Tibial artery (tissue), 4 donors: ENCODE measurements at places on chromosomes 11 and 22.
A peak's percentile ranks its signal among the peaks of the same experiment; 100 is the strongest.

DNA sequence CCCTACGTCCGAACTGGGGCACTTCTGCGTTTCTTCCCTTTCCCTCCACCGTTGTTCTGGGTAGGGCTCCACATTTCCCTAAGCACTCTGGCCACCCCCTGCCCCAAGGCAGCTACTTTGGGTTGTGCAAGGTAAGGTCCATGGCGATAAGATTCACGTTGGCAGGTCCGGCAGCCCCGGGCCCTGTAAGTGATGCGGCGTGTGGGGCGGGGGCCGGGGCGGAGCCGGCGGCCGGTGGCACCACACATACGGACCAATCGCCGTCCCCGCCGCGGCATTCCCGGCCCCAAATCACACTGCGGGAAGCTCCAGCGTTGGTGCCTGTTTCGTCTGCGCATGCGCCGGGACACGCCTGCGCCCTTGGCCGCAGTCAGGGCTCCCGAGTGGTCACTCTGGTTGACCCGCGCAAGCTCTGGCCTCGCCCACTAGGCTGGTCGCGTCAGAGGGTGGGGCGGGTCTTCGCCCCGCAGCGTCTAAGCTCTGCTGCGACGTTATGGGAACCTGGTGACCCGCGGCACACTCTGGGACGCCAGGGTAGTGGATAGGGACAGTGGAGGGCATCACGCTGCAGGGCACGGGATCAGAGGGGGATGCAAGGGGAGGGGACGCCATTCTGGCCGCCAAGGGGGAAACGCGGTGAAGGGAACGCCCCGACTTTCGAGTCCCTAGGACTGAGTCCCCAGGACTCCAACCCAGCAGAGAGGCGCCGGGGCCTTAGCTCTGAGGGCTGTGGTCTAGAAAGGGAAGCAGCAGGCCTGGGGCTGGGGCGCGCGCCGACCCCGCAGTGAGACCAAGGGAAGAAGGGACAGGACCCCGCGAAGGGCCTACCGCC lies 1.6 kb downstream of the FADS1 start:
- peak; percentile 95 for DNase-seq

GRCh38 chr11:86849679-86850078 lies 49.3 kb downstream of the PRSS23 start:
- DNase-seq: no peak

DNA sequence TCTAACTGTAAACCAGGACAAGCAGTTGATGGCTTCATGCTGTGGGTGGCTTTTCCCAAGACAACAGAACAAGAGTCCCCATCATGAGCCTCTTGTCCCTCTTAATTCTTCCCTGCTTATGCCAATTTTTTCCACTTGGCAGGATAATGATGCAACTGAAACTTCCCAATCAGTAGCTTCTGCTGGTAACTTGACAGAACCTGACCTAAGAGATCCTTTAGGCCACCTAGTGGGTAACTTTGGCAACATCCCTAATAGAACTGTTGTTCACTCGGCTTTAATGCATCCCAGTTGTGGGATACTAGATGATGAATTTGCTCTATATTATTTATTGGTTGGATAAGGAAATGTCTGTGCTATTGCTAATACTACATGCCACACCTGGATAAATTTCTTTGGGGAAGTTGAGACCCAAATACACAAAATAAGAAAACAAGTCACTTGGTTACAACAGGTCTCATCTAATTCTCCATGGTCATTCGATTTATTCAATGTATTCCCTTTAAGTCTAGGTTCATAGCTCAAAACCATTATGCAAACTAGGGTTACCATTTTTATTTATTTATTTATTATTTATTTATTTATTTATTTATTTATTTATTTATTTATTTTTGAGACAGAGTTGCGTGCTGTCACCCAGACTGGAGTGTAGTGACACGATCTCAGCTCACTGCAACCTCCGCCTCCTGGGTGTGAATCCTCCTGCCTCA lies 41.4 kb upstream of the NFAM1 start:
- no peak for DNase-seq

- peak; percentile 74 for DNase-seq
Measured at GRCh38 chr22:31044262-31044861, 36.8 kb upstream of the SMTN start.

GRCh38 chr11:48008951-48009270 lies 28.6 kb downstream of the PTPRJ start:
- DNase-seq: no peak

DNA sequence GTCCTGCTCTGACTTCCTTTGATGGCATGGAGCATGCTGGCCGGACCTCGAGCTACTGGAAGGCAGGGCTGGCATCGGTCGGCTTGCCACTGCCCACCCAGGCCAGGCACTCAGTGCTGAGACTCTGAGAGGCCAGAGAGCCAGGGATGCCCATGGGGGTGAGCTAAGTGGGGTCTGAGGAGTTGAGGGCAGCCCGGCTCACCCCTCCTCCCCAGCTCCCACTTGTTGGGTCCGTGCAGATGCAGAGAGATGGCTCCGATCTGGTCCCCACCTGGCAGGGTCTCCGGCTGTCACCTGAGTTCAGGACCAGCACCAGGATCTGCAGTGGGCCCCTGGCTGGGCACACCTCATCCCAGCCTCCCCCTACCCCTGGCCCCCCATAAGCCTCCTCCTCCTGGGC lies 13.3 kb downstream of the LSP1 start:
- no peak for DNase-seq

DNA sequence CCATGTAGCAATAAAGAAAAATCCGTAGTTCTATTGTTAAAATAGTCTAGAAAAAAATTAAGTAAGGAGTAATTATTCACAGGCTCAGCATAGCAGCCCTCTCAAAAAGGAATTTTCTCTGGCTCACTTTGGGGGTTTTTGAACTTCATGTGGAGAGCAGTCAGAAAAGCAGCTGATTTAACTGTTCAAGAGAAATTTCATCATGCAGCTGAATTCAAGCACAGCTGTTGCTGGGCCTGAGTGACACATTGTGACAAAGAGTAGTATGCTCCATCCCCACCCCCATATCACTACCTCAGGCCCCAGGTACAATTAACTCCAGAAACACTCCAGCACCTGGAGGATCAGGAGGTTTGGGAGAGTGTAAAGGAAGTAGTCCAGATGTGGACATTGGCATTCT lies 272.1 kb downstream of the FAM76B start:
- DNase-seq: no peak

- DNase-seq: no peak
Measured at GRCh38 chr11:67593565-67593905, 9.9 kb downstream of the GSTP1 start.

DNA sequence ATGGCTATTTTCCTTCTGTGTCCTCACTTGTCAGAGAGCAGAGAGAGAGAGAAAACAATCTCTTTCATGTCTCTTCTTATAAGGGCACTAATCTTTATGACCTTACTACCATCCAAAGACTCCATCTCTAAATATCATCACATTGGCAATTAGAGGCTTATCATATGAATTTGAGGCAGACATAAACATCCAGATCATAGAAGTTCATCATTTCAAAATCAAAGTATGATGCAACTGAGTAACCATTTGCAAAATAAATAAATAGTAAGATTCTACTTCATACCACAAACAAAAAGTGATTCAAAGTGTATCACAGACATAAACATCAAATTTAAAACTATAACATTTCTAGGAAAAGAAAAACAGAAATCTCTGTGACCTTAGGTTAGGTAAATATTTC lies 504.7 kb upstream of the ARHGAP42 start:
- no peak for DNase-seq

DNA sequence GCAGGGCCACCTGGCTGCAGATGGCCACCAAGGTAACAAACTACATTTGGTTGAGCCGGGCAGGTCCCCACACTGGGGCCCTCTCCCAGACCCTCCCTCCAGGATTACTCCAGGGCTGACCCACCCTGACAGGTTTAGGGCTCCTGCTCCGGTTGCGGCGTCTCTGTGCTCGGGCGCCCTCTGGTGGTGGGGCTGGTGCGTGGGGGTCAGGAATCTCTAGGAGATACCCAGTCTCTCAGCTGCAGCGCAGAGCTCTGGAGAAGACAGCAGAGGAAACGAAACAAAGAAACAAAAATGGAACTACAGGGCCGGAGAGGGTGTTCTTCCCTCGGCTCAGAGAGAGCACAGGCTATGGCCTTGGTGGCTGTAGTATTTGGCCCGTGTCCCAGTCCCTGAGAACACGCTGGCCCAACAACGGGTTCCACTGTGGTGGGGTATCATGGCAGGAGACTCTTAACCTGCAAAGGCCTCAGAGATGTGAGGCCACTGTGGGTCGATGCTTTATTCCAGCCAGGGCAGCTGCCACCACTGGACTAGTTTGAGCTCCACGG lies 2.4 kb downstream of the C11orf96 start:
- DNase-seq: peak; percentile 80

DNA sequence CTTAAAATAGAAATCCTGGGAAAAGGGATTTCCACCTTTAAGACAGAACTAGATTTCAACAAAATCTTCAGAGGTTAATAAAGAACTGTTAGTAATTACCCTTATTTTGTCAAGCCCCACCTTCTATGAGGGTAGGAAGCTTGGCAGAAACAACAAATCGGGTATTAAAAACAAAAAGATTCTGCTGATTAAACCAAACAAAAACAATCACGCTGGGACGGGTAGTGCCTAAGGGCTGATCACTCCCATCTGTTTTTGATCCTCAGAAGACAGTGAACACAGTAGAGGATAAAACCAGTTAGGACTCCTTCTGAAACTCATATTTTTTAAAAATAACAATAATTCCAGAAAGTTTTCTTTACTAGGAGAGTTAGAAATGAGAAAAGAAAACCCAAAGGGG lies 441.3 kb upstream of the API5 start:
- no peak for DNase-seq

GRCh38 chr11:104917271-104918112 lies 19.2 kb upstream of the CASP12 start:
- no peak for DNase-seq

DNA sequence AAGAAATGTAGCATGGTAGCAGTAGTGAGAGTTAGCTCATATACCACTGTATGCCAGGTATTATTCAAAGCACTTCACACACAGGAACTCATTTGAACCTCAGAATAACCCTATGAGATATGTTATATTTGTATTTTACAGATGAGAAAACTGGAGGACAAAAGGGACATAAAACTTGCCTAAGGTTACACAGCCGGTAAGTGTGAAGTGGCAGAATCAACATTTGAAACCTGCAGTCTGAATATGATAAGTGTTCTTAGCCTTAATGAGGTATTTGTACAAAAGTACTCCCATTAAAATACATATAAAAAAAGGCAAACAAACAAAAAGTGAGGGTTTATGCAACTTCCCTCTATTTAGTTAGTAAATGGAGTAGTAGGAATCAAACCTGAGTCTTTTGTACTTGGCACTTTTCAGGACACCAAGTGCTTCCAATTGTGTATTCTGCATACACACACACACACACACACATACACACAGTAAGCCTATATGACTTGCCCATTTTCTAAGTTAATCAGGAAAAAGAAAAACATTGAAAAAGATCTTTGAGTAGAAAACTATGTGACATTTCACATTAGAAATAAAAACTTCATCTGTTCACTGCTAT lies 223.9 kb upstream of the FOLH1 start:
- DNase-seq: no peak

DNA sequence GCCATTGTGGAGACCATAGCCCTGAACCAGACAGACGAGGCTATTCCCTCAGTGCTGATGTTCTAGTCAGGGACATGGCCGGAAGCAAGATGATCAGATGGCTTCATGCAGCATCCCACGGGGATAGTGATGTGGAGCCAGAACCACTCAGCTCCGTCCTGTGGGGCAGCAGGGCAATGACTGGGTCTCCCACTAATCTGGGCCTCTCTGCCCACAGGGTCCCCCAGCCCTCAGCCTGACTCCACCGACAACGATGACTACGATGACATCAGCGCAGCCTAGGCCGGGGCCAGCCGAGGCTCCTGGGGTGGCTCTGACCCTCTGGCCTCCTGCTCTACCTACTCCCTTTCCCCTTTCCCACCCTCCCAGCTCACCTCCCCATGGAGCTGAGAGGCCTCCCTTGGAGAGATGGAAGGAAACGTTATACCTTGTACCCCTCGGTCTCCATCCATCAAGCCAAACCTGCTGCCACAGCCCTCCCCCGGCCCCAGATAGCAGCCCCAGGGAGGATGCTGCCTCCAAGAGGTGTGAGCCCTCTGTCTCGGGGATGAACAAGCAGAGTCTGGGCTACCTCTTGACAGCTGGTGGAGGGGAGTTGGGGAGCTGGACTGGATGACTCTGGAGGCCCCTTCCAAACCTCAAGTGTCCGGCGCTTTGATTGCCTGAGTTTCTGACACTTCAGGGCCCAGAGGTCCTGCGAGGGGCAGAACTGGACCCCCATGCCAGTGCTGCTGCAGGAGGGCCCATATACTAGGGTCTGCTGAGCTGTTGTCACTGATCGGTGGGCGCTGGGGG lies 47.8 kb downstream of the CD6 start:
- DNase-seq: no peak

GRCh38 chr22:50727678-50728522 lies 10.1 kb upstream of the ACR start:
- DNase-seq: no peak

GRCh38 chr11:84396521-84396920 lies 1110.4 kb upstream of the CCDC90B start:
- no peak for DNase-seq

DNA sequence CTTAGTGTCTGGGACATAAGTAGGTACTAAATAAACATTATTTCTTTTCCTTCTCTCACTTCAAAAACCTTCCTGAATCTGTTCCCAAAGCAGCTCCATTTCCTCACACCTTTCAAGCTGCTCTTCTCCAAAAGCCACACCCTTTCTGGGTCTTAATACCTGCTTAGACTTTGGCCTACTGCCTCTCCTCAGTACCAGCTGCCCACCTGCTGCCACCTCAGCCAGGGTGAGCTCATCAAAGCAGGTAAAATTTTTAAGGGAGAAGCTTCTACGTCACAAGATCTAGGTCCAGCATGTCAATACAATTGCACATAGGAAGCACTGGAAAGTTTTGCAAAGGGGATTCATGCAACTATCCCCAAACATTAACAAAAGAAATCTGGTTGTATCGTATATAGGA lies 108.4 kb downstream of the RPL27A start:
- DNase-seq: no peak

DNA sequence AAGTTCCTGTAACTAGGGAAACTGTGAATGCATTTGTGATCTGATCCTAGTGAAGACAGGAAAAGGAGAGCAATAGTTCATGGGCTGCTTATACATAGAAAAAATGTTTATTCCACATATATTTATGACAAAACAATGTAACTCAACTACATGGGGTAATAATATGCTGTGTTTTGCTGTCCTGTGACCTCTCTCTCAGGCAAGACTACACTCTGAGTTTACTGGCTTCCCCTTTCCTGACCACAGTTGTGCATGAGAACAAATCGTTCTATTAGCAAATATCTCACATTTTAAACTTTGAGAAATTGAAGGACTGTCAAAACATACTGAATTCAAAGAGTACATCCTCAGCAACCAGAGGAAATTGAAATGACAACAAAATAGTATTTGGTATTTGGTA lies 161.9 kb upstream of the TRPC6 start:
- no peak for DNase-seq

- DNase-seq: no peak
Measured at GRCh38 chr11:60263402-60263801, 17.1 kb upstream of the MS4A4A start.
